A172 (cell line): ENCODE measurements at places on chromosomes 2 and 18. TPM values are rescaled to one million over a fixed set of nuclear protein-coding genes. Genes with fewer than 3 reads are reported as not detected.

The GTF2A1L gene
- 0.62 TPM in 1 of 2 replicates, not detected in the other for total RNA-seq

- no peak for DNase-seq
Observed at GRCh38 chr2:10985260-10985659, 73.5 kb downstream of the KCNF1 start.

- peak; percentile 50 for DNase-seq
Observed at GRCh38 chr2:71609958-71610357, 156.6 kb downstream of the DYSF start.

DNA sequence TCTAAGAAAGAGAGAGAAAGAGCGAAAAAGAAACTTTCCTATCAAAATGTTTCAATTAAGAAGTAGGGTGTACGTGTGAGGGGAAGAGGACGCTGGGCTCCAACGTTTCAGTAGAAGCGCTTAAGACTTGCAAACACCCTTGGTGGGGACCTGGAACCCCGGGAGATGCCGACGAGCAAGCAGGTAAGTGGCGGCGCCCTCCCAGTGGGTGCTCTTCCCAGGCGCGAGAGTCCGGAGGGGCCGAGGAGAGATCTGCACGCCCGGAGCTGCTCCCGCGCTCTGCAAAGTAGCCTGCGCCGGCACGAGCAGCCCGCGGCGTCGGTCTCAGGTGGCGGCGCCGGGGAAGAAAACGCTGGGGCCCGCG, 678 bp upstream of the OTX1 start:
- peak; percentile 32 for DNase-seq

The LIMS4 gene
- 0.10 and 1.3 TPM in 2 replicates for total RNA-seq

DNA sequence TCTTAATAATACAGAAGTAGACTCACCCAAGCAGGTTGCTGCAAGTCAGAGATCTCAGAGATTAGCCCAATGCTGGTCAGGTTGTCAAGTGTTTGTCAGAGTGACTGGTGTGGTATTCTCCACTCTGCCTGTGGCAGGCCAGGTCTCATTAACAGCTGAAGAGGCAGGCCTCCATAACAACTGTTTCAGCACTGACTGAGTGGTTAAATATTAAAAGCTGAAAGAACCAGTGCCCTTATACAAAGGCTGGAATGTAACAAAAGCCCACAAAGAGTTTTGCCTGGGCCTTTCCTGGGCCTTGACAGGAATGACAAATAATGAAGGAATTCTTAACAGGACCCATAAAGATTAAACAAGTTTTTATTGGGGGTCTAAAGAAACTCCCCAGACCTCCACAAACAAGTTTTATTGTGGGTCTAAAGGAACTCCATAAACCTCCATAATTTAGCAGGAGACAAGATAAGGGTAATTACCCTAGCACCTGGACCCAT, 26.8 kb downstream of the SULT1C2 start:
- DNase-seq: peak; percentile 16

GRCh38 chr2:12352889-12353288, 363.8 kb upstream of the TRIB2 start:
- DNase-seq: no peak

- no peak for DNase-seq
Observed at GRCh38 chr2:95698146-95698545, 106.3 kb downstream of the TRIM43 start.

The POU3F3 gene
- not detected in 2 replicates for total RNA-seq

DNA sequence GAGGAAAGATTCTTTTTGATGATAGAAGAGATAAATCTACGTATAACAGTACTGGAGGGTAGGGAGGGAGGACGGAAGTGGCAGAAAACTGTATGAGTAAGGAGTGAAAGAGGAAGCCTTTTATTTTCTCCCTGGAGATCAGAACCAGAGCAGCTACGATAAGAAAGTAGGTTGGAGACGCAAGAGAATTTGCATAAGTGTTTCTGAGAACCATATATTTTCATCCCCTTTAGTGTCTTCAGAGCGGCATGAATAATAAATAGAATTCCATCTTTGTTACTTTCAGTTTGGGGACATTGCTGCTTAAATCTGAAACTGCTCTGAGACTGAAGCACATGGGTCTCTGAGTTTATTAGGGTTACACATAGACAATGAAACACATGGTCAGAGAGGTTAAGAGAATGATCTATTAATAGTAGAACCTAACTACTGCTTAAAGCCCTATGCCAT, 230.2 kb upstream of the TNP1 start:
- DNase-seq: peak; percentile 59

GRCh38 chr2:219425238-219426067, 7.3 kb downstream of the DES start:
- no peak for DNase-seq

GRCh38 chr18:59372975-59373374, 13.9 kb upstream of the LMAN1 start:
- no peak for DNase-seq

DNA sequence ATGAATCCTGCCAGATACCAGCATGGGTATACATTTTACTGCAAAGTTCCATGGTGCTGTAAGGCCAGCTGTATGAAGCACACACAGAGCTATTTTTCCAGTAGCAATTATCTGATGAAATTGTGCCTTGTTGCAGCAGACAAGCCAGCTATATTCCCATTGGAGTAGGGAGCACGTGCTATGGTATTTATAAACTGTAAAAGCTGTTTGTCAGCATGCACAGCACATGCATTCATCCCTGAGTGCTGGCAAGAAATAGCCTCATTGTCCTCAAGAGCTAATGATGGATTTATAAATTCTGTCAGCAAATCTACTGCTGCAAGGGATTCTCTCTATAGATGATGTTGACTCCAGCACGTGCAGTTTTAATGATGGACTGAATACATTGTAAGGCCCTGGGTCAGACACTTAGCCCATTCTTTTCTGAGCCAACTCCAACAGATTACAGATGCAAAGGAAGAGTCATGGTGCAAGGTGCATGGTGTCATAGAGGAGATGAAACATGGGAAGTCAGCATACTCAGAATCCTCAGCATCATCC, 61.7 kb downstream of the KCNS3 start:
- no peak for DNase-seq

GRCh38 chr2:76320716-76321115, 610.0 kb upstream of the GCFC2 start:
- no peak for DNase-seq

DNA sequence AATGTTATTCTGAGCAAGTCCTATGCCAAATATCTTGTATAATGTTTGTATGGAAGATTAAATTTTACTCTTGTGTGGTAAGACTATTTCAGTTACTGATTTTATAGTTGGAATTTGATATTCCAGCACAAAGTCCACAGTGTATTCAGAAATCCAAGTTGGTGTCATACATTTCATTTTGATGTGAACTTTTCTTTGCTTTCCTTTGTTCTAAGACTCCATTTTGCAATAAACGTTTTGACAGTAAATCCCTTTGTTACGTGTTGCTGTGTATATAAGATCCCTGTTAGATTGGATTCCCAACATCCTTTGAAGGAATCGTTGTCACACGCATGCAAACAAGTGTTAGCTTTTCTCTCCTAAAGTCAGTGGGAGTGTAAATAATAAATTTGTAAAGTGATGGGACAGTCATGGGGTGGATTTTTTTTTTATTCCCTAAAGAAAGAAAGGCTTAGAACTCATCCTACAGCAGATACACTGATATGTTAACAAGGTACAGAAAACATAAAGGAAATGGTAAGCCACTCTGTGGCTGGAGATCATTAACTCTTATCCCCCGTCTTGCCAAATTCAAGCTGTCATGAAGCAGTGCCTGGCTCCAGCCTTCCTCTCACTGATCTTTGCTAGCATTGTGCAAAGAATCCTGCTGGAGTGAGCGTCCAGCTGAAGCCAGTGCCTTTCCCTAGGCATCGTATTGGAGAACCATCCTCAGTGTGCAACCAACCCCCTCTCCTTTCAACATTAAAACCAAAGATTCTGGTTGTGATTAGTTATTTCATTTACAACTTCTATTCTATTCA, 127.6 kb upstream of the CDCA7 start:
- no peak for DNase-seq
